Neural progenitor cell (in vitro differentiated cells): ENCODE measurements at places on chromosomes 11 and 22. TPM values are rescaled to one million over a fixed set of nuclear protein-coding genes. Genes with fewer than 3 reads are reported as not detected.

DNA sequence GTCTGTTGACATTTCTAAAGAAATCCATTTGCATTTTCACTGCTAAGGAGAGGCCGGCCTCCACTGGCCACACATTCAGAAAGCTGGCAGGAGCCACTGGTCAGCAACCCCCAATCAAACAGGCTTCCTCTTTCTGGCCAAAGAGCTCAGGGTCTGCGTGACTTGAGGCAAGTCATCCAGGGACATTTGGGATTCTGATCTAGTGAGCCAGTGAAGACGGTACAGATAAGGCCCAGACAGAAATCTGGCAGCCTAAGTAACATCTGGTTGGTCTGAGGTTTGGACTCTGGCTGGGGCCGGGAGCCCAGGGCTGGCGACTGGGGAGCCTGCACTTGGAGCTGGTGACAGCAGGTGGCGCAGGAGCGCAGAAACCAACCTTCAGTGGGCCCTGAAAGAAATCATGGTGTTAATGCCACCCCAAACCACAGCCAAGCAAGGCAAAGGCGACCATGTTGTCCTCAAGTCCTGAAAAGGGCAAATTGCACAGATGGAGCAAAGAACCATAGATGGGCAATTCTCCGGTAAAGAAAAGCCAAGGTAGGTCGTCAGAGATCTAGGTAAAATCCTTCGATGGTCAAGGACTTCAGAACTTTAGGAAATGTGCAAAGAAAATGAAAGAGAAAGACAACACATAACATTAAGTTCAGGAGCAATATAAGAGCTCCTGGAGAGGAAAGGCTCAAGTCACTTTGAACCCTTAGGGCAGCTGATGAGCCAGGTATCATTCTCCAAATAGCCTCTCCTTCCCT, 99.4 kb upstream of the BLID start:
- peak; percentile 82 for DNase-seq
- H3K27me3 ChIP-seq, result no peaks in the 10 kb centered on the region
- H3K4me3 ChIP-seq, result no peak overlapping the region
- H3K36me3 ChIP-seq, result no peaks in the 10 kb centered on the region
- H3K4me1 ChIP-seq, result peaks cover 5% of the 10 kb centered on the region

Gene SEC14L6
- 2.4 and 2.7 TPM in 2 replicates for total RNA-seq

- H3K27ac ChIP-seq, result no peak overlapping the region
- H3K4me1 ChIP-seq, result no peaks in the 10 kb centered on the region
- H3K27me3 ChIP-seq, result no peaks in the 10 kb centered on the region
- H3K4me3 ChIP-seq, result no peak overlapping the region
Measured at GRCh38 chr11:116646191-116646590, 126.6 kb downstream of the BUD13 start.

GRCh38 chr11:127890030-127890615, 697.2 kb downstream of the ETS1 start:
- no peaks in the 10 kb centered on the region for H3K36me3 ChIP-seq
- no peak for DNase-seq
- H3K27me3 ChIP-seq, result no peaks in the 10 kb centered on the region
- H3K27ac ChIP-seq, result no peak overlapping the region
- no peaks in the 10 kb centered on the region for H3K4me1 ChIP-seq
- no peak overlapping the region for H3K4me3 ChIP-seq

Gene CASP5
- not detected in 2 replicates for total RNA-seq

DNA sequence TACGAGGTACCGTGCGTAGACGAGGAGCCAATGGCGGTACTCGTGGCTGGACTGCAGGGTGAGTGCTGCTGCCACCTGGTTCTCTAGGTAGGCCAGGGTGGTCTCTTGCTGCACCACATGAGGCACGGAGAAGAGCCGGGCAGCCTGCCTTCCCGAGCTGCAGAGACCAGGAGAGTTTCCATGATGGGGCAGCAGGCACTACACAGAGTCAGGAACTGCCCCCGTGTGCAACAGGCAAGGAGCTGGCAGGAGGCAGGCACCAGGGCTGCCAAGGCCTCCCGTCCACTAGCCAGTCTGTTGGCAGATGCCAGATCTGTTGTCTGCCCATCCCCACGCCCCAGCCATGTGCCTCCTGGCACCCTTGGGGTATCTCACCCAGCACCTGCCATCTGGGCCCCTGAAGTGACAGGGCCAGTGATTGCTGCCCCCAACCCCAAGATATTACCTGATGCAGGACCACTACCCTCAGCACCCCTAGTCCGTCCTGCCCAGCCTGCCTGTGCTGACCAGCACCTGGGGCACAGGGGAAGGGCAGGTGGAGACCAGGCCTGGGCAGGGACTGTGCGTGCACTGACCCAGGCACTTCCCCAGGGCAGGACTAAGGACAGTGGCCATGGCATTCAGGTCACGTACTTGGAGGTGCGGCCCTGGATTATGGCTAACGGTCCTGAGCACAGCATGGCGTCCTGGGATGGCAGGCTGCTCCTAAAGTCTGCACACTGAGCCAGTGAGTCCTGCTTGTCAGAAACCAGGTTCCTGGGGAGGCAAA, 62.0 kb upstream of the CLTCL1 start:
- no peaks in the 10 kb centered on the region for H3K27me3 ChIP-seq
- H3K36me3 ChIP-seq, result no peaks in the 10 kb centered on the region
- no peak overlapping the region for H3K4me3 ChIP-seq
- no peak for DNase-seq
- no peaks in the 10 kb centered on the region for H3K4me1 ChIP-seq

DNA sequence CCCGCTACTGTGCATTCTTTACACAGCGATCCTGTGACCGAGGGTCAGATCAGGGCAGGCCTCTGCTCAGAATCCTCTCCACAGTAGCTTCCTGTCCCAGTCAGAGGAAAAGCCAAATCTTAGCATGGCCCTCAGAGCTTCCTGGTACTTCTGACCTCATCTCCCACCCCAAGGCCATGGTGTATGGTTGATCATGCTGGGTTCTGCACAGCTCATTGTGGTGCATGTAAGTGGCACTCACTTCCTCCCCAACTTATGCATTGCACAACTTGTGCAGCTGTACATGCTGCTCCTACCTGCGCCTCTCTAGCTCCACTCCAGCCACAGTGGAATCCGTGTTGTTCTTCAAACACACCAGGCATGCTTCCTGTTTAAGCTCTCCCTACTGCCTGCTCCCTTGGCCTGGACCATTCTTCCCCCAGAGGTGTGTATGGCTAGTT, 20.3 kb downstream of the BMAL1 start:
- peaks cover 3% of the 10 kb centered on the region for H3K4me1 ChIP-seq
- H3K27ac ChIP-seq, result no peak overlapping the region
- no peak for DNase-seq
- H3K4me3 ChIP-seq, result no peak overlapping the region
- H3K36me3 ChIP-seq, result no peaks in the 10 kb centered on the region

GRCh38 chr22:46791201-46791731, 28.8 kb downstream of the TBC1D22A start:
- no peaks in the 10 kb centered on the region for H3K4me1 ChIP-seq
- H3K36me3 ChIP-seq, result no peaks in the 10 kb centered on the region
- no peaks in the 10 kb centered on the region for H3K27me3 ChIP-seq
- no peak overlapping the region for H3K4me3 ChIP-seq
- no peak overlapping the region for H3K27ac ChIP-seq
- no peak for DNase-seq

DNA sequence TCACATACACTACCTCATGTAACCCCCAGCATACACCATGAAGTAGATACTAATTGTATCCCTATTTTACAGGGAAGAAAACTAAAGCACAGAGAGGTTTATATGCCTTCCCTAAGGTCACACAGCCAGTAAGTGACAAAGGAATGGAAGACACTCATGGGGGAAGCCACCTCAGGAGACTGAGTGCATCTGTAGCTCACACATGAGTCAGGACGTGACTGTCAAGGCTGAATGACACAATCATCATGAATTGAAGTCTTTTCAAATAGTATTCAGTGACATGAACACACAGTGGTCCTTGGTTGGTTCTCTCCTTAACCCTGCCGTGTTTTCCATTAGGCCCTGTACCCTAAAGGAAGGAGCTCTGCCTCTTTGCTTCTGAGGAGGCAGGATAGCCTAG, 463.0 kb downstream of the NTM start:
- H3K36me3 ChIP-seq, result no peaks in the 10 kb centered on the region
- no peak overlapping the region for H3K4me3 ChIP-seq
- H3K27me3 ChIP-seq, result no peaks in the 10 kb centered on the region
- DNase-seq, result no peak
- H3K27ac ChIP-seq, result no peak overlapping the region

GRCh38 chr11:22337596-22338485, at the start of gene SLC17A6:
Gene SLC17A6 (plus strand): TSS chr11:22338381. CDS start chr11:22338534, 153 bp downstream.
- peaks cover 13% of the 10 kb centered on the region for H3K4me1 ChIP-seq
- H3K4me3 ChIP-seq, result no peak within 1 kb of the TSS
- no peak within 1 kb of the TSS for H3K27ac ChIP-seq
- DNase-seq, result peak; percentile 90
- H3K36me3 ChIP-seq, result no peaks in the 10 kb centered on the region

GRCh38 chr22:19115628-19116027, 6.6 kb downstream of the DGCR2 start:
- no peaks in the 10 kb centered on the region for H3K36me3 ChIP-seq

Gene UBASH3B
- total RNA-seq, result 2.0 and 5.5 TPM in 2 replicates

DNA sequence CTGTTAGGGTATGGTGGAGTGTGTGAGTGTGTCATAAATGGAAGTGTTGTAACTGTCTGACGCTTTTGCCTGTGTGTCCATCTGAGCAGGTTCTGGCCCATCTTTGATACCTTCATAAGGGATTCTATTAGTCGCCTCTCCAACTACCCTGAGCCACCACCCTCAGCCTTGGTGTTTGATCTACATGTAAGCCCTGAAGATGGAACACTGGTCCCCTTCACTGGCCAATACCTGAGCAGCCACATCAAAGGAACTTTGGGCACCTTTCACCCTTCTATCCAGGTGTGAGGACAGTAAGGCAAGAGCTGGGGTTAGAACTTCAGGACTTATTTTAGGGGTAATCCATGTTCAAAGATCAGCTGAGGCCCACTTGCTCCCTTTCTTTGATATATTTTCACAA, 51.0 kb downstream of the DNHD1 start:
- H3K4me1 ChIP-seq, result no peaks in the 10 kb centered on the region
- no peak overlapping the region for H3K4me3 ChIP-seq
- H3K36me3 ChIP-seq, result no peaks in the 10 kb centered on the region
- no peak overlapping the region for H3K27ac ChIP-seq
- no peaks in the 10 kb centered on the region for H3K27me3 ChIP-seq

Gene CAPN5
- 7.4 and 9.6 TPM in 2 replicates for total RNA-seq

GRCh38 chr11:84455691-84456090, 1169.5 kb upstream of the CCDC90B start:
- H3K4me1 ChIP-seq, result no peaks in the 10 kb centered on the region
- H3K27ac ChIP-seq, result no peak overlapping the region
- DNase-seq, result no peak

DNA sequence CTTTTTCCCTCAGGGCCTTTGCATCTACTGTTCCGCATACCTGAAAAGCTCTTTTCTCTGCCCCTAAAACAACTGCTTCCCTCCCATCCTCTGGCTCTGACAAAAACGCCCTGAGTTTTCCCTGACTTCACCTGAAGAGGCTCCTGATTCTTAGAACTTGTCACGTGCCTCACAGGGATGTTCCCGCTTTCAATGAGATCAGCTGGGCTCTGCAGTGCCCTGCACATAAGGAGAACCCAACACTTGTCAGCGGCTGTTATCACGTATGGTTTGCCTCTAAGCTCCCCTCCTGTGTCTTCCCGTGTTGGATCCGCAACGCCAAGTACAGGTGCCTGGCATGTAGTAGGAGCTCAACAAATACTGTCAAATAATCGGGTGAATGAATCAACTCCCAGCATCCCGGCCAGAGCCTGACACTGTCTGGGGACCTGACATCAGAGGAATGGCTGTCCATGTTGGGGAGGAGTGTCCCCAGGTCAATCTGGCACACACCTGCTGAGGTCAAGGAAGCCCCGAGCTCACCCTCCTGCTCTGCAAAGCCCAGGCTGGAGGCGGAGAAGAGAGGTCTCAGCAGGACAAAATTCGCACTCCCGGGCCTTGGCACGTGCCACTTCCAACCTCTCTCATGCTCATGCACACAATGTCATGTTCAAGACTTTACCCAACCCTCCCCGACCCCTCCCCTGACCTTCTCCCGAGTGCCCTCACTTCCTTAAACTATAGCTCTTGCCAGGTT, 4.2 kb upstream of the GRK2 start:
- DNase-seq, result no peak
- H3K27me3 ChIP-seq, result peaks cover 27% of the 10 kb centered on the region
- H3K4me1 ChIP-seq, result no peaks in the 10 kb centered on the region

DNA sequence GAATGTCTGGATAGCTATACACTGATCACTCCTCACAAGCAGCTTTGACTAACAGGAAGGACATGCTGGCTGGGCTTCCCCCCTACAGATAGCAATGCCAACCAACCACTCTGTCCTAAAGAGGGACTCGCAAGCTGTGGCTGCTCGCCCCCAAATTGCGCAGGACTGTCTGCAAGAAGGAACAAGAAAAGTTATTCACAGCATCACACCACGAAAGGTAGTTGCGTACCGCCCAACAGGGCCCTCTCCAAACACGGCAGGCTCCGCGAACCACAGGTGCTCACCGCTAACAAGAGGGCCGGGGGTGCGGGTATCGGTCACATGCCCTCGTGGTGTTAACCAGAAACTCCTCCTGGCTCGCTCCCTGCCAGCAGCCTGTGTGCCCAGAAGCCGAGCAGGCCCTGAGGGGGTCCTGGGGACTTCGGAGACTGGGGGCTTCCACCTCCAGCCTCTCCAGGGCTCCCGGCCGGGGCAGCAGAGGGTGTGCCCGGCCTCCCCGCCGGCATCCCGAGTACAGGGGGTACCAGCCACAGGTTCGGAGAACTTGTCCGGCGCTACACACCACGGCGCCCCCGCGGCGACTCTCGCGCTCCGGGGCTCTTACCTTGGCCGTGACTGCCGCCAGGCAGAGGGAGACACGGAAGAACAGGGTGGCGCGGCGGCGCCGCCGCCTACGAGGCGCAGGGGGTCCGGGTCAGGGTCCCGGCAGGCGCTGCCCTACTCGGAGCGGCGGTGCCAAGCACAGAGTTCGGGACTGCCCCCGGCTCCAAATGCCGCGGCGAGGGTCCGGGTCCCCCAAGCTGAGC, 682 bp downstream of the LARGE1 start:
- H3K27me3 ChIP-seq, result peaks cover 13% of the 10 kb centered on the region
- H3K4me1 ChIP-seq, result peaks cover 33% of the 10 kb centered on the region
- H3K27ac ChIP-seq, result no peak overlapping the region
- H3K4me3 ChIP-seq, result peak overlapping the region; percentile 81
- H3K36me3 ChIP-seq, result no peaks in the 10 kb centered on the region

DNA sequence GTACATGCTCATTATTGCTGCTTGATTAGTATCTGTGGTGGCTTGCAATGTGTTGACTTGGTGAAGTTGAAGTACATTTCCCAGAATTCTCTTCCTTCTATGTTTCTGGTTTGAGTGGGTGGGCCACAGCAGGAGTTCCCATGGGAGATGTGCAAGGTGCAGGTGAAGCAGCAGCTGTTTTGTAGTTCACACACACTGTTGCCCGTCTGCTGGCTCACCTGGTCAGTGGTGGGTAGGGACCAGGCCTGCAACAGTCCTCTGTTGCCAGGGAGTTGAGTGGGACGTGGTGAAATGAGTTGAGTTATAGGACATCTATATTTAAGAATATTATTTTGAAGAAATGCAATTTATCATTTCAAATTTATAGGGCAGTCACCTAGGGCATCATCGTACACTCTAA, 417.4 kb downstream of the TMEM135 start:
- H3K27ac ChIP-seq, result no peak overlapping the region
- no peak for DNase-seq
- no peaks in the 10 kb centered on the region for H3K4me1 ChIP-seq
- H3K27me3 ChIP-seq, result no peaks in the 10 kb centered on the region
- H3K36me3 ChIP-seq, result no peaks in the 10 kb centered on the region
